Activated T-cell treated with anti-CD3 and anti-CD28 coated beads, Interleukin-2, amount 50 U/mL, for 4 hours (primary cell): ENCODE measurements at places on chromosomes 6 and 20. TPM values are rescaled to one million over a fixed set of nuclear protein-coding genes. Genes with fewer than 3 reads are reported as not detected.

DNA sequence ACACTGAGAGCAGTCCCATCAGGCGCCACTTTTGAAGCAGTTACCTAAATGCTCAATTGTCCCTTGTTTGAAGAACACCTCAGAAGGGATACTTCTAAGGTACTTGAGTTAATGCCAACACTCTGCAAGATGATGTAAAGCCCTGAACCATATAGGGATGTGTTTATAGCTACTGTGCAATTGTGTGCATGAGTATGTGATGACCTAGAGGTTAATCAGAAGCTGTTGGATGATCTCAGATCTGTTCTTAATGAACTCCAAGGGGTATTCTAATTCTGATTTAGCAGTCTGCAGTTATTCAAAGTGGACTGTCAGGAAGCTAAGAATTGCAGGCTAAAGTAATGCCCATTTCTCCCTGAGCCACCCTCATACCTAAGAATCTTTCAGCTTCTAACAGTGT is 158.3 kb downstream of the TMEM242 start:
- no peak for DNase-seq

DNA sequence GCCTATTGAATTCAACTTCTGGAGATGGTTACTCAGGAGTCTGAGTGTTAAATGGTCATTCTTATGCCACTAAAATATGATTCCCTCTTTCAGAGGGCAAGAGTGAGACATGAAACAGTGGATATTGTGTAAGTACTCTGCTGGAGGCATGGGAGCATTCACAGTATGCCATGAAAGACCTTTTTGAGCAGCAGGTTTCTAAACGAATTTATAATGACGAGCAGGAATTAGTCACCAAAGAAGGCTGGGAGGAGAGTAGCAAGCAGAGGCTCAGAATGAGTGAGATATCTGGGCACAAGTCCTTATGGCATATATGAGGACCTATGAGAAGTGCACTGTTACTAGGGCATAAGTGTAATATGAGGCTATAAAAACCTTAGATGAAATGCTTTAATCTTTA is 10.9 kb upstream of the MYB start:
- DNase-seq = no peak

DNA sequence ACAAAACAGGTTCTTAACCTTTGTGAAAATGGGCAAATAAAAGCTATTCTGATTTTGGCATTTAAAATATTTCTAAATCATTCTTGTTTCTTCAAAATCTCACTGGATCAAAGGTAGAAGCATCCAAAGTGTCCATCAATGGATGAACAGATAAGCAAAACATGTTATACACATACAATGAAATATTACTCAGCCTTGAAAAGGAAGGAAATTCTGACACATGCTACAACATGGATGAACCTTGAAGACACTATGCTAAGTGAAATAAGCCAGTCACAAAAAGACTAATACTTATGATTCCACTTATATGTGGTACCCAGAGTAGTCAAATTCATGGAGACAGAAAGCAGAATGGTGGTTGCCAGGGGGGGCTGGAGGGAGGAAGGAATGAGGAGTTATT is 45.9 kb downstream of the SNX14 start:
- no peak for DNase-seq

Gene PTCRA
- not detected for total RNA-seq
